GOT3 (cell line): ENCODE measurements at places on chromosomes 16 and 17.

GRCh38 chr17:1830288-1830687 lies 483 bp downstream of the RPA1 start:
- DNase-seq: no peak

GRCh38 chr16:75238132-75238852 lies 13.1 kb downstream of the BCAR1 start:
- no peak for DNase-seq

DNA sequence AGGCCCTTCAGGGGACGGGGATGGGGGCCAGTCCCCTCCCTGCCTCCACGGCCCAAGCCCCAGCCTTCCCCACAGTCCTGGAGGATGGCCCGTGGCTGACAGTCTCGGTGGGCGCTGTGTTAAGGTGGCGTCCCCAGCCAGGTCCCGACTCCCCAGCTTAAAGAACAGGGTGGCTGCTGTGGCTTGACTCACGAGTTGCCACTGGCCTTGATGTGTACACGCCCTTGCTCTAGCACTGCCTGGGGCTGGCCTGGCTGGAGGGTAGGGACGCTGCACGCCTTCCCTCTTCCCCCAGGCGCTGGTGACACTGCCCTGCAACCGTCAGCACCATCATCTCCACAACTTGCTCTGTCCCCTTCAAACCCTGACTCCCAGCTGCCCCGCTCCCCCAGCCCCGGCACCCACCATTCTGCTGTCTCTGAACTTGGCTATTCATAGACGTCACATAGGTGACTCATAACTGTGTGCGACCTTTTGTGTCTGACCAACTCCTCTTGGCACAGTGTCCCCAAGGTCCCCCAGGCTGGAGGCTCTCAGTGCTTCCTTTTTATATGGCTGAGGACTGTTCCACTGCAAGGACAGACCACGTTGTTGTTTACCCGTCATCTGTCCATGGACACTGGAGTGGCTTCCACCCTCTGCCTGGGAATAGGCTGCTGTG lies 6.3 kb downstream of the GNPTG start:
- no peak for DNase-seq

- peak; percentile 10 for DNase-seq
These were observed 47.4 kb downstream of the AXIN2 start for GRCh38 chr17:65514082-65514481.

- DNase-seq: no peak
These were observed 17.7 kb downstream of the RAI1 start for GRCh38 chr17:17698869-17699351.

DNA sequence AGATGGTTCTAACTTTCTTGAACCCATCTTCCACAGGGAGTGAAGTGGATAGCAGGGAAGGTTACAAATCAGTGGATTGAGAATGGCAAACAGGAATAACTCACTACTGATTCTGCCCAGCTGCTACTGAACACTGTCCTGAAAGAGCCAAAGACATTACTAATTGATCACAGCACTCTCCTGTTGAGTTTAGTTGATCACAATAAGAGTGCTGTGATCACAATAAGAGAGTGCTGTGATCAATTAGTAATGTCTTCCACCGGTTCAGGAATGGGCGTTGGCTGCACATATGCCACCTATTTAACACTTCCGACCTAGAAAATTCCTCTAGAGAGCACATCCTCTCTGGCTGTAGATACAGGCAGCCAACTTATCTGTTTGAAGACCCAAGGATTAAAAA lies 11.4 kb downstream of the CFAP97D1 start:
- DNase-seq: no peak

GRCh38 chr16:60905811-60906210 lies 1130.4 kb downstream of the CDH8 start:
- no peak for DNase-seq

- DNase-seq: no peak
These were observed 3.7 kb downstream of the TRAF7 start for GRCh38 chr16:2159175-2159838.
